ENCODE measurements at places on chromosomes 16 and 17. TPM values are rescaled to one million over a fixed set of nuclear protein-coding genes. Genes with fewer than 3 reads are reported as not detected.

DNA sequence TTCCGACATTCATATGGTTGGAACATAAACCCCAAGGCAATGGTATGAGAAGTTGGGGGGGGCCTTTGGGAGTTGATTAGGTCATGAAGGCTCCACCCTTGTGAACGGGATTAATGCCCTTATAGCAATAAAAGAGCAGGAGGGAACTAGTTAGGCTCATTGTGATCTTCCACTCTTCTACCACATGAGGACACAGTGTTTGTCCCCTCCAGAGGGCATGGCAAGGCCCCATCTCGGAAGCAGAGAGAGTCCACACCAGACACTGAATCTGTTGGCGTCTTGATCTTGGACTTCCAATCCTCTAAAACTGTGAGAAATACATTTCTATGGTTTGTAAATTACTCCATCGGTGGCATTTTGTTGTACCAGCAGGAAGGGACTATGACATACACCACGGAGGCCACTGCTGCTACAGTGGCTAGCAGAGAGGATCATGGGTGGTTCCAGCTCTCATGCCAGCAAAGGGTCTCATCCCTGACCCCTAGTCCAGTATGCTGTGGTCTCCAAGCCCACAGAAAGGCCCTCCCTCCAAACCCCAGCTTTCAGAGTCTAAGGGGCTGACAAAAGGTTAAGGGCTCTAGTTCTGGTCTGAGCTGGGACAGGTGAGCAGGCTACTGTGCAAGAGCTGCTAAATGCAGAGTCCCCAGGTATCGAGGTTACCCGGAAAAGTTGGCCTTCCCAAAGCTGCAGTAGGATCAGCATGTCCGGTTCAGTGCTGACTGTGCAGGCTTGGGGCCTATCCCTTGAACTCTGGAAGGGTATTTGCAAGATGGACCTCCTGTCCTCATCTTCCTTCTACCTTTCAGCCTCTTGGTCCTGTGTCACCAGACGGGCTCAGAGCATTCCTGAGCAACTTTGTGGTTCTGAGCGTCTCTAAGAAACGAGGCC lies 12.2 kb downstream of the CCR7 start:
- DNase-seq: peak; percentile 8

GRCh38 chr16:982145-983043 lies 824 bp downstream of the SOX8 start:
- DNase-seq: no peak

DNA sequence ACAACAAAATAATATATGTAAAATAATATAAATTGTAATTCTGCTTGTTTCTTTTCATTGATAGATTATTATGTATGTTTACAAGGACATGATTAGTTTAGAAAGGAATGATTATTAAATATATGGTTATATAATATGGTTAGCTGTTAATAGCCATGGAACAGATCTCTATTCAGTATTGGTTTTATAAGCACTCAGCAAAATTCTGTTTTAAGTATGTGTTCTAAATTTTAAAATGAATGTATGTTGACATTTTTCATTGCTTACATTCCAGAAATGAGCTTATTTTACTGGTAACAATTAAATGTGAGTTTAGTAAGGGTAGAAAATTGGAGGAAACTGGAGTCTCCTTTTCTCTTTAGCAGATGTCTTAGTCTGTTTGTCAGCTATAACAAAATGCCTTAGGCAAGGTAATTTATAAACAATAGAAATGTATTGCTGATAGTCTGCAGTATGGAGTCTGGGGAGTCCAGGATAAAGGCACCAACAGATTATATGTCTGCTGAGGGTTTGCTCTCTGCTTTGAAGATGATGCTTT lies 45.4 kb downstream of the NFAT5 start:
- DNase-seq: no peak

DNA sequence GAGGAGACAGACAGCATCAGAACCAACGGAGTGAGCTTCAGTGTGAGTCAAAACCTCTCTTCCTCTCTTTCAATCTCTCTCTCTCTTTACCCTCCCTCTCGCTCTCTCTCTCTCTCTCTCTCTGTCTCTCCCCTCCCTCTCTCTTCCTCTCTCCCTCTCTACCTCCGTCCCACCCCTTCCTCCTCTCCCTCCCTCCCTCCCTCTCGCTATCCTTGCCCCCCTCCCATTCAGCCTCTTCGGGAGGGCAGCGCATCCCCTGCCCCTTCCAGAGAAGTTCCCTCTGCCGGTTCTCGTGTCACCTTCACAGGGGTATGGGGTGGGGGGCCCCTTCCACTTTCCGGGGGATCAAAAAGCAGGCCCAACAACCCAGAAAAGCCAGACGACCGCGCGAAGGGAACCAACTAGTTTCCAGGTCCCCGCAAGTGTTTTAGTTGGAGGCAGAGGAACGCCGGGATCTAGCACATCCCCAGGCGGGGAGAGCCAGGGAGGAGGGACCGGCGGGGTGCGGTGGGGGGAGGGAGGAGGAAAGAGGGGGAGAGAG lies 28.9 kb upstream of the RBFOX1 start:
- no peak for DNase-seq

EFNB3 gene
- polyA plus RNA-seq: 0.15 TPM

- no peak for DNase-seq
Measured at GRCh38 chr17:11238705-11239104, 2.3 kb upstream of the SHISA6 start.

DNA sequence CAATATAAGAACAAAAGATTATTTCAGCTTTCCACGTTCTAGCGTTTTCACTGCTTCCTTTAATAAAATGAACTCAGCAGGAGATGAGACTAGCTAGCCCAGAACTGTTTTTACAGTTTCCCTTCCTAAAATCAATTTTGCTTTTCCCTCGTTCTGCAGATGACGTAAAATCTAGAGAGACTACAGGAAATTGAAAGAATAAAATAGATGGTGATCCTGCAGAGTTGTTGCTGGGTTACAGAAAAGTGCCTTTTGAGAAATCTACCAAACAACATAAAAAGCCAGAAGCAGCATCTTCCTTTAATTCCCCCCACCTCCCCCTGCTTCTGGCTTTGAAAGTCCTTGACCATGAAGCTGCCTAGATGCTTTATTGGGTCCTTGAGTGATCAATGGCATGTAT lies 96.8 kb upstream of the CLEC3A start:
- no peak for DNase-seq
